ENCODE measurements at places on chromosomes 1 and 21.

- peak; percentile 68 for DNase-seq
Observed at GRCh38 chr1:207698822-207699483, 52.9 kb upstream of the CD46 start.

- no peak for DNase-seq
Observed at GRCh38 chr1:115313182-115313581, 24.9 kb downstream of the NGF start.

- no peak for DNase-seq
Observed at GRCh38 chr1:195462646-195463045, 1145.6 kb downstream of the KCNT2 start.

GRCh38 chr1:64775113-64775512 lies 30.2 kb downstream of the RAVER2 start:
- DNase-seq: no peak

- no peak for DNase-seq
Observed at GRCh38 chr21:34195335-34195734, 122.0 kb downstream of the MRPS6 start.

GRCh38 chr1:212607206-212607912 lies 1.2 kb upstream of the ATF3 start:
- peak; percentile 24 for DNase-seq
